Left renal pelvis (tissue), 4 donors: ENCODE measurements at places on chromosomes 6 and 20. TPM values are rescaled to one million over a fixed set of nuclear protein-coding genes. Genes with fewer than 3 reads are reported as not detected.

DNA sequence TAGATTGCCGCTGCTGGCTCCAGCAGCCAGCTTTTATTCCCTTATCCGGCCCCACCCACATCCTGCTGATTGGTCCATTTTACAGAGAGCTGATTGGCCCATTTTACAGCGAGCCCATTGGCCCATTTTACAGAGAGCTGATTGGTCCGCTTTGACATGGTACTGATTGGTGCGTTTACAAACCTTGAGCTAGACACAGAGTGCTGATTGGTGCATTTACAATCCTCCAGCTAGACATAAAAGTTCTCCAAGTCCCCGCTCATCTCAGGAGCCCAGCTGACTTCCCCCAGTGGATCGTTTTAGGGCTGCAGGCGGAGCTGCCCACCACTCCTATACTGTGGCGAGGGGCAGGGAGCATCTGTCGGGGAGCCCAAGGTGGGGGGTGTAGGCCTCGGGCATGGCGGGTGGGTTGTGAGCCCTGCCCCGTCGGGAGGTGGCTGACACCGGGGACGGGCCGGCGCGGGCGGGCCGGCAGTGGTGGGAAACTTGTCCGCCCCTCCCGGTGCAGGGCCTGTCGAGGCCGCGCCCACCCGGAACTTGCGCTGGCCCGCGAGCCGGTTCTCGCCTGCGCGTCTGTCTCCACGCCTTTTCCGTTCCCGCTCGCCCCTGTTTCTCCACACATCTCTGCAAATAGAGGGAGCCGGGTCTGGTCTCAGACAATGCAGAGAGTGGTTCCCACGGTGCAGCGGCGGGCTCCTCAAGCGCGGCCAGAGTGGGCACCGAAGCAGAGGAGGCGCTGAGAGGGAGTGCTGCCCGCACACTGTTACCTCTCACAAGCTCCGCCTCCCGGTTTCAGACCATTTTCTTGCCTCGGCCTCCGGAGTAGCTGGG, 86.1 kb upstream of the STMND1 start:
- no peak for DNase-seq

DNA sequence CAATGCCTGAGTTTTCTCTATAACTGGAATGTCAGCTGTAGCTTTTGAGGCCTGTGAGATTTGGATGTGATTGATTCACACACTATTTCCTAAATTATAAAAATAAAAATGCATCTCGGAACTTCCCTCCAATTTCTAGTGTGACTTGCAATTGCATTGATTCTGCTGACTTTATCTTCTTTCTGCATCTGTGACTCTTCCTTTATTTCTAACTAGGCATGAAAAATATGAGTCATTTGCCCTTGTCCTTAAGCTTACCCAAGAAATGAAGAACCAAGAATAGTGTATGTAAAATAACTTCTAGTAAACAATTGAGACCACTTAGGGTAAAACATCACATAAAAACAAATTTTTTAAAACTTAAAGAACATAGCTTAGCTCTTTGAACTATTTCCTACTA, 12.9 kb downstream of the OR2J2 start:
- DNase-seq, result no peak

- no peak for DNase-seq
These were observed 59.4 kb downstream of the CD164 start for GRCh38 chr6:109322825-109323224.

The C20orf204 gene
- 1.4 TPM for polyA plus RNA-seq

- no peak for DNase-seq
These were observed 63.3 kb downstream of the DAAM2 start for GRCh38 chr6:39855356-39855995.

The TREM1 gene
- polyA plus RNA-seq, result not detected

GRCh38 chr6:21437581-21437980, 156.0 kb upstream of the SOX4 start:
- no peak for DNase-seq

GRCh38 chr6:35620706-35621105, 68.0 kb downstream of the FKBP5 start:
- no peak for DNase-seq

DNA sequence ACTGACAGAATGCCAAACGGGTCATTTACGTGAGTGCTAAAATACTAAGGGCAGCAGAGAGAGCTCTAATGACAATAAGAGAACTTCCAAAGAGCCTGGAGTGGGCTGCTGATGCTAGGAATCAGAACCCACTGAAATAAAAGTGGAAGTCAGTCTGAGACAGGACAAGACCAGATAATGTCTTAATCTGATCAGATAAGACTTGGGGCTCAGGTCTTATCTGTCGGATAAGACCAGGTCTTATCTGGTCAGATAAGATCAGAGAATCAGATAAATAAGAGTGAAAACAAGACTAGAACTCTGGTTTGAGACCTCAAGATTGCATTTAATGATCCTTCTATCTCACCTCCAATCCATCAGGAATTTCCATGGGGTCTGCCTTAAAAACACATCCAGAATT, 18.6 kb downstream of the LRP11 start:
- DNase-seq, result no peak

- DNase-seq, result peak; percentile 17
These were observed 69.8 kb upstream of the TINAG start for GRCh38 chr6:54238396-54238795.

DNA sequence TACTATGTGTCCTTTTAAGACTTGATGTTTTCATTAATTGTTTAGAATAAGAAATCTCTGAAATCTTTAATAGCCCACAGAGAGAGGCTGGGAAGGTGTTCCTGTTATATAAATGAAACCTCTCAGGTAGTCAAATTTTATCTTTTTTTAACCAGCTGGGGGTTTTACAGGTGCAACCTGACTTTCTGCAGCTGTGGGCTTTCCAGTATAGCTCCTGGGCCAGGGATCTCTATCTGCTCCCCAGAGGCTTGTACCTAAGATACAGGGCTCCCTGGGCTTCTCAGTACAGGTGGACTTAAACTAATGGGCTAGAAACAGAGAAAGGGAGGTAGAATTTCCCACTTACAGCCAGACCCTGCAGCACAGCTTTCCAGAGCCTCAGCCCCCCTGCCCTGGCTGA, 49.4 kb downstream of the HLA-C start:
- no peak for DNase-seq

GRCh38 chr6:71114986-71115385, 158.1 kb upstream of the B3GAT2 start:
- DNase-seq, result no peak

- no peak for DNase-seq
These were observed 14.6 kb downstream of the EEF1A1 start for GRCh38 chr6:73506246-73506645.

DNA sequence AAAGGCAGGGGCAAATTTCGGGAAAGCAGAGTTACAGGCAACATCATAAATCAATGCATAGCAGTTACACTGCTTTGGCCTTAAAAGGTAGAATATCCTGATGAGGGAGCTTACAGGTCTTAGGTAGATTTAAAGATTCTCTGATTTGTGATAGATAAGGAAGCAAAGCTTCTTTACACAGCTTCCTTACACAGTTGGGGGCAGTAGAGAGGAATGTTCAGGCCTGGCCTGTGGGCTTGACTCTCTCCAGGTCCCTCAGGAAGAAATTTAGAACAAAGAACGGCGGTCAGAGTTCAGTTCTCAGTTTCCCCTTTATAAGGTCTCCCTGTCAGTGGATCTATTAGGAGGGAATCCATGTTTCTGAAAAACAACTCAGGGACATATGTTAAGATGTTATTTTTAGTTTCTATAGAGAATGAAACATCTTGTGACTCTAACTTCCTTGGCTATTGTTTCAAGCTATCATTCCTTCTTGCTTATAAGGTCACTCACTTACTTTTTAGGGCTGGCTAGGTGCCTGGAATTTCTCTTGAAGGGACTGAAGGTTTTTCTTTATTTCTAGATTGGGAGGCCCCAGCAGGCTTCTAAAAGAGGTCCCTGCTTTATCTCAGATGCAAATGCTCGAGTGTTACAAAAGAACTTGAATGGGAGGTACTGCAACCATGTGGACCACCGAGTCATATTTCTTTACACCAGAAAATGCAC, 11.8 kb downstream of the HLA-B start:
- DNase-seq, result no peak

DNA sequence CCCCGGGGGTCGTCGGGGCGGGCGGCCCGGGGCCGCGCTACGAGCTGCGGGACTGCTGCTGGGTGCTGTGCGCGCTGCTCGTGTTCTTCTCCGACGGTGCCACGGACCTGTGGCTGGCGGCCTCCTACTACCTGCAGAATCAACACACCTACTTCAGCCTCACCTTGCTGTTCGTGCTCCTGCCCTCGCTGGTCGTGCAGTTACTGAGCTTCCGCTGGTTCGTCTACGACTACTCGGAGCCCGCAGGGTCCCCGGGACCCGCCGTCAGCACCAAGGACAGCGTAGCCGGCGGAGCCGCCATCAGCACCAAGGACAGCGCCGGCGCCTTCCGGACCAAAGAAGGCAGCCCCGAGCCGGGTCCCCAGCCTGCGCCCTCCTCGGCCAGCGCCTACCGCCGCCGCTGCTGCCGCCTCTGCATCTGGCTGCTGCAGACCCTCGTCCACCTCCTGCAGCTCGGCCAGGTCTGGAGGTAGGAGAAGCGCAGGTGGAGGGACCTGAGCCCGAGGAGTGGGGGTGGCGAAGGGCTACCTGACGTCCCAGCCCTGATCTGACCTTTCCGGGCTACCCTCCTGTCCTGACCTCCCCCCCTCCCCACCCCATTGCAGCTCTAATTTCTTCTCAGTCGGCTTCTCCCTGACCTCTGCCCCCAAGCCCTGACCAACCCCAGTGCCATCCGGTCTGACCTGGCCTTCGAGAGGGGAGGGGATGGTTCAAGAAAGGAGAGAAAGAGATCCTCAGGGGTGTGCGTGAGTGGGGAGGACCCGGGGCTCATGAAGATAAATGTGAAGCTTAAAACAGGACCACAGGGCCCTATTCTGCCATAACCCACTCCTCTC, 558 bp downstream of the XKR7 start:
- peak; percentile 72 for DNase-seq

DNA sequence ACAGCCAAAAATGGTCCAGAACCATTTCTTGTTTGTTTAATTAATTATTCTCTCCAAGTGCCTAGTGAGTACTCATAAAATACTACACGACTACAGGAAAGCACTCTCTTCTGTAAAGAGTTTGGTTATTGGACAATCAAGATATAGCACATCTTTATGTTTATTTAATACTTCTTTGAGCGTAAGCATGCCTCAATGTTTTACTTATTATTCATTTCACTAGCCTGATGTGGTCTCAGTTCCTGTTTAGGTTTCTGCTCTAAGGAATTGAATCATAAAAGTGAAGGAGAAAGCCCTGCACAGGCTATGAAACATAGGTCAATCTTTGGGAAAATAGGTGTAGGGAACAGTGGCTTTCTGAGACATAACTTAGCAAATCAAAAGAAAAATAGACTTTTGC, 45.9 kb upstream of the AIG1 start:
- DNase-seq, result no peak

The MTFR2 gene
- 2.6 TPM for polyA plus RNA-seq

The CTSZ gene
- polyA plus RNA-seq, result 88.3 TPM

DNA sequence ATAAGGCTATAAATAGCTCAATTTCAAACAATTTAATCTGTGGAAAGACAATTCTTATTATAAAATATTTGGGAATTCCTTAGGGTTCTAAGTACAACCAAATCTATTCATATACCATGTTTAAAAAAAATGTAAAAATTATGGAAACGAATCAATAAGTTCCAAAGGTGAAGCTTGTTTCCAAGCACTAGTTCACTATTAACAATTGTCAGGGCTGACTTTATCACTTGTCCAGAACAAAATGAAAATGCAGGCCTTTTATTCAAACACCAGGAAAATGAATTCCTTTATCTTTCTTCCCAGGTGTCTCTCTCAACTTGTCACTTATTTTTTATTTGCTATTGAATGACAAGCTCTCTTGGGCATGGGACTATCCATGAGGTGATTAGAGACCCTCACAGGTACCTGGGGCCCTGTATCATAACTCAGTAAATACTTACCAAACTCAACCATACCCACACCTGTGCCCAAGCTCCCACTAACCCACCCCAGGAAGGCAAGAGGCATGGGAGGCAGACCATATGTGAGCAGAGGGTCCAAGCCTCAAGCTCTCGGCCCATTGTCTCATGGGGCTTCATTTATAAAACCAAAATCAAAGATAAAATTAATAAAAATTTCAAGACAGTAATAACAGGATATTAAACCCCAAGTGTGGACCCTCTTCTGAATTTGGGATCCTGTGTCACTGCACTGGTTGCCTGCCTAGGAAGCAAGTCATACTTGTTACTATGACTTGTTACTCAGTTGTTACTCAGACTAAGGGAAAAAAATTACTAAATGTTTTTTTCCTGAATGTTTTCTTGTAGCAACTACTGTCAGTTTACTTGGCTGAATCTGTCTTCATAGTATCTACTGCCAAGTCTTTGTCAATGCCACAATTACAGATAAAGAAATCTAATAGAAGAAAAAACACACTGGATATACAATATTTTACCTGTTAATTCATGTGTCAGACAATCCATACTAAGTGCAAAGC, 54.7 kb downstream of the PTPRK start:
- DNase-seq, result no peak

The OPN5 gene
- polyA plus RNA-seq, result 0.70 TPM

GRCh38 chr6:74320715-74321114, 624.7 kb downstream of the CD109 start:
- no peak for DNase-seq

GRCh38 chr6:107815846-107816245, 8.3 kb downstream of the SCML4 start:
- no peak for DNase-seq

GRCh38 chr6:152380351-152380767, 256.8 kb downstream of the SYNE1 start:
- DNase-seq, result peak; percentile 39

DNA sequence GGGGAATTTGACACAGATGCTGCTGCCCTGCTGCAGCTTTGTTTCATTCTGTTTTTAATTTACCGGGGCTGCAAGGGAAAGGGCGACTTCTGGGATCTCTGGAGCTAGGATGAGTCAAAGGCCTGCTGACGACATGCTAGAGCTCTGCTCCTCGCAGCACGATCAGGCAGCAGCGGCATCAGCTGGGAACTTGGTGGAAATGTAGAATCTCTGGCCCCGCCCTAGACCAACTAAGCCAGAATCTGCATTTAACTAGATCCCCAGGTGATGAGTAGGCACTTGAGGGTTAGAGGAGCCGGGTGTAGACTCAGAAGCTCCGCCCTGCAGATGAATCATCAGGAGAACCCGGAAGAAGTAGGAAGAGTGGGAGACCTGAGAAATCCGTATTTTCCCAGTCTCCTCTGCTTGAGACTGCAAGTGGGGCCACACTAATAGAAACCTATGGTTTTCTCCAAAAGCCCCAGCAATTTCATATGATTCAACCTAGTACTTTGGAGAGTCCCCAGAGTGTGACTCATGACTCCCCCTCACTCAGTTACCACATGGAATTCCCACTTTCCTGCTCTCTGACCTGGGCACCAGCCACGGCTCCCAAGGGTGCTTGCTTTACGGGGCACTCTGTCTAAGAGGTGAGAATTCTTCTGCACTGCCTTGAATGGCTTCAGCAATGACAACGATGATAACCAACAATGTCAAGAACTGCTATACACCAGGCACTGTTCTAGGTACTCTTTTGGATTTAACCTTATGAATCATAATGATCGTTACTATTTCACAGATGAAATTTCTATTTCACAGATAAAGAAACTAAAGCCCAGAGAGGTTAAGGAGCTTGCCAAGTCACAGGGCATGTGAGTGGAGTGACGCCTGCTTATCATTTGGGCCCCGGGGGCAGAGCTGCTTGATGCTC, 18.1 kb downstream of the TUBB2B start:
- no peak for DNase-seq
